ENCODE measurements at places on chromosomes 1 and 21.

DNA sequence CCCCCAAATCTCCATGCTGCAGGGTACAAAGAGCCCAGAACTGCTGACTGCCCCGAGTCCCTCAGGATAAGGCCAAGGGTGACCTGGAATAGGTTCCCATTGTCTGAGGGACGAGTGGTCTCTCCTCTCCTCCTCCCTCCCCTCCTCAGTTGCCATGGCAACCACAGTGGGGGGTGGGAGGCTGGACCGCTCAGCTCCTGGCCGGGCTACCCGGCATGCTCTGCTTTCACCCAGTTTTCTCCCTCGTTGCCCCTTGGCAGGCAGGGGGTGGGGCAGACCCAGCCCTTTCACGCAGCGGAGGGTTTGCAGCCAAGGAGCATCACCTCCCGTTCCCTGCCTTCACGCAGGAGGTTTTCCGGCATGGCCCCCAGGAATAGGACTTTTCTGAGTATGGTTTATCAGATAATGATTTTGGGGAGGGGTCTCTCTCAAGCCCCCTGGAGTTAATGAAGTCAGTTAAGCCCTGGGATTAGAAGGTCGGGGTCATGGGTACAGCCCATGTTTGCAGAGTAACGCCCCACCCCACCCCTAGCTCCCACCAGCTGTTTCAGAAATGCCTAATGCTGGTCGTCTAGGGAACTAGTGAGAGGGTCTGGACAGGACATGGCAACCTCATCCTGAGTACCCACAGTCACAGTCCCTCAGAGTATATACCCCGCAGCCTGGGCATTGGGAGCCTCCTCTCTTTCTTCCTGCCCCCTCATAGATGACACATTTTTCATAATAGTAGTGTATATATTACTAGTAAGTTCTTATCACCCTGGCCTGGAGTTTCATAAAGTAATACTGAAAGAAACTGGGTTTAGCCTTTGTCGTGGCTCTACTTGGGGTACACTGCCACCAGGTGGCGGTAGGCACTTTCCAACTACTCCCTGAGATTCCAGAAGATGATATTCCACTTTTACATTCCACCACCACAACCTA lies 20.7 kb downstream of the C1QB start:
- peak; percentile 81 for DNase-seq

- no peak for DNase-seq
Observed at GRCh38 chr1:154837672-154838171, 32.4 kb downstream of the KCNN3 start.

GRCh38 chr1:241560146-241560848 lies 28.1 kb downstream of the KMO start:
- no peak for DNase-seq

GRCh38 chr1:248873993-248874533 lies 15.2 kb upstream of the ZNF692 start:
- peak; percentile 50 for DNase-seq

DNA sequence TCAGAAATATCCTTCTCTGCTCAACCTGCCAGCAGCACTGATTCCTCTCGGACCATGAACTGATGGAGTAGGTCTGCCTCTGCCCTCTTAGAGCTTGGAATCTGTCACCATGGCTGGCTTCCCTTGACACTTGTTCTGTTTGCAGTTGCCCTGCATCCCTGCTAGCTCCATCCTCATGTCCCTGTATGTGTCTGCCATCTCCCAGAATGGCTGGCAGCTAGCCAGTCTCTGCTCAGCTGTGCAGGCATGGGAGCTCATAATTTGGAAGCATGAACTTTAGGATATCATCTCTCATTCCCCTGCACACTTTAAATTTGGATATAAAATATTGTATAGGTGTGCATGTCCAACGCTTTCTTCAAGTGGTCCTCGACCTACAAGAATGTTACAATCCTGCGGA lies 95.4 kb downstream of the C1orf94 start:
- no peak for DNase-seq

- DNase-seq, result no peak
Observed at GRCh38 chr1:174072581-174072980, 50.4 kb upstream of the RC3H1 start.

- peak; percentile 73 for DNase-seq
Observed at GRCh38 chr1:9129266-9130041, 552 bp upstream of the GPR157 start.

GRCh38 chr1:87089070-87089736 lies 174.8 kb downstream of the HS2ST1 start:
- no peak for DNase-seq

DNA sequence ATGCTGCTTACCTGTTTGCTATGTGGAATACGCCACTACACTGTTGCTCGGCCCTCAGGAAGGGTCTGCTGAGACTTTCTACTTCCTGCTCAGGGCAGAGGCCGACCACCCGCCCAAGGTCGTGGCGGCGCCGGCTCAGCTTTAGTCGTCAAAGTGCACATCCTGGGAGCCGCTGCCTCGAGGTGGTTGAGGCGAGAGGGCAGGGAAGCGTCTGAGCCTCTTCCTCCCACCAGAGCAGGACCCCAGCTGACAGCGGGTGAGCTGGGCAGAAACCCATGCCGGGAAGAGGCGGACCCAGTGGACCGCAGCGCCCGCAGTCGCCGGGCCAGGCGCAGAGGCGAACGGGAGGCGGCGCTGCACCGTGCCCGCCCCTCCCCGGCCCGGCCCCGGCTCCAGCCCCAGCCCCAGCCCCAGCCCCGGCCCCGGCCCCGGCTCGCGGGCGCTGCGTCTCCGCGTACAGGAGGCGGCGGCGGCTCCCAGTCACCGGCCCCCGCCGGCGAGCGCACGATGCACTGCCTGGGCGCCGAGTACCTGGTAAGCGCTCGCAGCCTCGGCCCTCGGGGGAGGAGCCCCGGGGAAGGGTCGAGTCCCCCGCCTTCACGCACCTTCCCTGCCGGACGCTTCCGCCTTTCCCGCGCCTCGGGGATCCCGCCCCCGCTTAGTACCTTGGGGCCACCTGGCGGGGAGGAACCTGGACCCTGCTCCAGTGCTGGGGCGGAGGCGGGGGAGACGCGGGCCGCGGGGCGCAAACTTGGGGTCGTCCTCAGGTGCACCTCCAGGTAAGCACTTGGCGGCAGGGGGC lies at the start of gene SLC44A3:
Gene SLC44A3 (plus strand): TSS at position 413 of the 802 bp plus-strand sequence. CDS start 95 bp downstream, at position 508.
- DNase-seq, result peak; percentile 77

GRCh38 chr21:21955204-21955603 lies 957.0 kb downstream of the NCAM2 start:
- DNase-seq, result no peak

GRCh38 chr1:89310505-89310904 lies 37.8 kb upstream of the GBP5 start:
- DNase-seq, result peak; percentile 17

DNA sequence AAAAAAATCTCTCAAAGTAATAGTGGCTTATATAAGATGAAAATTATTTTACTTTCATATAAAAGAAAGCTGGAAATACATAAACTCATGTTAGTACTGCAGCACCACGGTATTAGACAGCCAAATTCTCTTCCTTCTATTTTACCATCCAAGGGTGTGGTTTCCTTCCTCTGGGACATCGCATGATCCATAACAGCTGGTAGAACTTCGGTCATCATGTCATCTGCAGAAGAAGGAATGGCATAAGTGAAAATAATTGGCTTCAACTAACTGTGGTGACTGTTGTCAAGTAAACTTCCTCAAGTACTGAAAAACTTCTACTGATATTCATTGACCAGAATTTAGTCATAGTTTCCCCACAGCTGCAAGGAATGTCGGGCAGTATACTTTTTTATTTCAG lies 28.3 kb upstream of the IFI44L start:
- no peak for DNase-seq

- DNase-seq, result peak; percentile 39
Observed at GRCh38 chr1:34406833-34407539, 230.3 kb downstream of the C1orf94 start.

GRCh38 chr21:28550057-28550825 lies 442.4 kb downstream of the LTN1 start:
- no peak for DNase-seq

GRCh38 chr1:193339401-193339800 lies 153.0 kb upstream of the B3GALT2 start:
- no peak for DNase-seq

GRCh38 chr21:37445228-37445627 lies 78.7 kb downstream of the DYRK1A start:
- DNase-seq, result peak; percentile 26

DNA sequence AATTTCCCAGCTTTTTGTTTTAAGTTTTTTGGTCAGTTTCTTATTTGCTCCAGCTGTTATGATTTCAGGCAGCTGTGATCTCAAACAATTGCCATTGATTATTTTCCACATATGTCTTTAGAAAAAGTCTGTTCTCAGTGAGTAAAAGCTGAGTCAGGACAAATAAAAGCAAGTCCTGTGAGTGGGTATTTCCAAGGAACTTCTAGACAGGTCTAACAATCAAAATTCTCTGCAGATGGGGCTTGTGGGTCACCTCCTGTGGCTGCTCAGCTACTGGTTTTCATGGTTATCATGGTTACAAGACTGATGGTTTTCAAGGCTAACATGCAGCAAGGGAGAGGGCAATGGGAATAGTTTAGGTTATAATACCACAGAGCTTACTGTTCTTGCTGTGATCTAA lies 585.7 kb downstream of the LMO4 start:
- DNase-seq, result no peak

All from AG08396 (cell line).